IPS-NIHi11 (cell line): ENCODE measurements at places on chromosomes 2 and 18.

DNA sequence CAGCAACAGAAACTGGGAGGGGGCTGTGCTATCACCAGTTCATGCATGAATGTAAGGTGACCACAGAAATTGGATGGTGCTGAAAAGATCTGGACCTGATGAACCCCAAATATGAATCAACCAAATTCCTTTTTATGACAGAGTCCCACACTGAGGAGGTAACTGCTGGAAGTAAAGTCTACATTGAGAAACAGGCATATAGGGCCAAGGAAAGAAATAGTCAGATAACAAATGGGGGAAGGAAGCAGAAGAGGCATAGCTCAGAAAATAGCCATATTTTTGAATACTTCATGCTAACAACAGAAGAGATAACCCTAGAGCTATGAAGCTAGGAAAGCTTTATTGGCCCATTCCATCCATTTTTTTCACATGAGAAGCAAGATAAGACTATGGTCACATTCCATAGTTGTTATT lies 25.8 kb downstream of the ZC3H6 start:
- DNase-seq, result no peak

- DNase-seq, result no peak
Measured at GRCh38 chr18:55396267-55396905, 191.6 kb downstream of the TCF4 start.

- DNase-seq, result no peak
Measured at GRCh38 chr18:47250391-47251046, 941 bp downstream of the SKOR2 start.

DNA sequence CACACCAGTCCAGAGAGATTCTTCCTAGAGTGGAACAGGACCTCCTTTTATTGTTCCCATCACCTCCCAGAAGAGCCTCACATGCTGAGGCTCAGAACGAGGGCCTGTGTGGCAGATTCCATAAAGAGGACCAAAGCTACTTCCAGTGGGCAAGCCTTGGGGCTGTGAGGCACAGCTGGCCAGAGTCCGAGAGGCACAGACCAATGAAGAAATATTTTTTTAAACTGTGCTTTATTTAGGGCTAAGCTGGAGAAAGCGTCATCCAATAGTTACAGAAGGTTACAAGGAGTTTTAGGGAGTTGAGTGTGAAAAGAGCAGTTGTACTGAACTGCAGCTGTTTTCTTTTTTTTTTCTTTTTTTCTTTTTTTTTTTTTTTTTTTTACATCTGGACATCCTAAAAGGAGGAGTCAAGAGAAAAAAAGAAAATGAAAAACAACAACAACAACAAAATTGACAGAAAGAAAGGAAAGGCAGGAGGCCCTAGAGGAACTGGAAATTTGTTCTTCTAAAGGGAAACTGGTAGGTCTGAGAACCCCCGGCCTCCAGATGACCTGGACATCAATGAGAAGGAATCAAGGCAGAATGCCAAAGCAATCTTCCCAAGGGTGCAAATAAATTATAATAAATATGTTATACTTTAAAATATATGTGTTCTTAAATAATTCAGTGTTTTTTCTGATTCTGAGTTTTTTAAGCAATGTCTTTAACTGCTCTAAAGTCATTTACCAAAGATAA lies 322.6 kb downstream of the CELF4 start:
- DNase-seq, result no peak

GRCh38 chr2:111659361-111660333 lies 224.3 kb downstream of the ANAPC1 start:
- DNase-seq, result peak; percentile 85

GRCh38 chr2:42493468-42494354 lies at the start of gene KCNG3:
KCNG3 (minus strand) TSS chr2:42493982; CDS start chr2:42493501, 481 bp downstream.
- peak; percentile 90 for DNase-seq

GRCh38 chr2:70024284-70024683 lies 62.9 kb upstream of the ASPRV1 start:
- peak; percentile 51 for DNase-seq

- DNase-seq, result no peak
Measured at GRCh38 chr2:222080141-222080540, 218.7 kb downstream of the PAX3 start.

DNA sequence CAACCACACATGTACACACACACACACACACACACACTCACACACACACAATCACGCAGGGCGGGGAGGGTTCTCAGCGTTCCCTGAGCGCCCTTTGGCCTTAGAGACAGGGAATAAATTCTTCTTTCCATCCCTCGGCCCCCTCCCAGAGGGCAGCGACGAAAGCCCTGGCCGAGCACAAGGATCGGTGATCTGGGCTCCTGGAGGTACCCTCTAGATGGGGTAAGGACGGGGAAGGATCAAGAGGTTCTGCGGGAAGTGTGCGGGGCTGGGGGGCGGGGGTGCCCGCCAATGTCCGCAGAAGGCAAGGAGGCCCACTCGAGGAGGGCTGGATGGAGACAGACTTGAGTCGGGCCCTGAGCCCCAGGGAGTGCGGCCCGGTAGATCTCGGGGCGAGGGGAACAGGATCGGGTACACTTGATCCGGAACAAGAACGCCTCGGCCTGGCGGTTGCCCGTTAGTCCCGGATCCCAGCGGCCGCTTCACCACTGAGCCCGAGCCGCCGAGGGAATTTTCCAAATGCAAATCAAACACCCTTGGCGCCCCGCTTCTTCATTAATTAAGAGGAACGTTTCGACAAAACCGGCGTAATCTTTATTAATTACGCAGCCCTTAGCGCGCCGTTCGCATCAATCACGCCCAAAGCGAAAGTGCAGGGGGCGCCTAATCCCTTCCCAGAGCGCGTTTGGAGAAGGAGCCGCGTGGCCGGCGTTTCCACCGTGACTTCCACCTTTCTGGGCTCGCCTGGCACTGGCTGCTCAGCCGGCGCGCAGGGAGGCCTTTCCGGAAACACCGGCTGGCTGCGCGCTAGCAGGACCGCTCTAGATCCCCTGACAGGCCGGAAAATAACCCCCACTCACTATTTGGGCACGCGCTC lies 7.0 kb upstream of the PAX3 start:
- no peak for DNase-seq

- no peak for DNase-seq
Measured at GRCh38 chr2:203018181-203018580, 3.5 kb downstream of the NBEAL1 start.

DNA sequence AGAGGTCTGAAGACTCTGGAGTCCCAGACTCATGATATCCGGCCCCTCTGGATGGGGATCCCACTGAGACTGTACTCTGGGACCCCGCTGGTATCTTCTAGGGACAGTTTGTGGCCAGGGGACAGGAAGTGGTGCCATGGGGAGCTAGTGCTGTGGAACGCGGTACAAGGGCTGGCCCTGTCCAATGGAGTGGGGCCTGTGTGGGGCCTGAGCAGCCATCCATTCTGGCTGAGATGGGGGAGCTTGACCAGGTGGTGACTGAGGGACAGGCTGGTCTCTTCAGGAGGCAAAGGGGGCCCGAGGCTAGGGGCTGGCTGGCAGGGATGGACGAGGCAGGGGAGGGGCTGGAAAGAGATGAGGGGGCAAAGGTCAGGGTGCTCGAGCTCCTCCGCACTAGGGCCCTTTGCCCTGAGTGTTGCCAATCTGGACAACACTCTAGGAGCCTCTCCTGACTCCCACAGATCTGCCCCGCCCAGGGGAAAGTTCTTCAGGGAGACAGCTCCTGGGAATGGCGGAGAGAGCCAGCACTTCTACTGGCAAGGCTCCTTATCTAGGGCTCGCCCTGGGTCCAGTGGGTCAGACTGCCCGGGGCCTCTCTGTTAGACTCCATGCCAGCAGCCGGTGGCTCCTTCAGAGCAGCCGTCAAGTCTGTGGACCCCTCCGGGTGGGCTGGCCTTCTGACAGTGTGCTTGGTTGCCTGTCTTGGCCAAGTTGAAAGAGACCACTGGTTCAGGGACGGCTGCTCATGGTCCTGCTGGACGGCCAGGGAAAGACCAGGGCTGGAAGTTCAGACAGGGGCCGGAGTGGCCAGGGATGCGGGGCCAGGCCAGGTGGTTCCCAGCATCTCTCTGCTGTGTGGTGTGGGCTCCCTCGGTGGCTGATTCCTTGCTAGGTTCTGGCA lies 12.3 kb downstream of the MALL start:
- DNase-seq, result no peak

DNA sequence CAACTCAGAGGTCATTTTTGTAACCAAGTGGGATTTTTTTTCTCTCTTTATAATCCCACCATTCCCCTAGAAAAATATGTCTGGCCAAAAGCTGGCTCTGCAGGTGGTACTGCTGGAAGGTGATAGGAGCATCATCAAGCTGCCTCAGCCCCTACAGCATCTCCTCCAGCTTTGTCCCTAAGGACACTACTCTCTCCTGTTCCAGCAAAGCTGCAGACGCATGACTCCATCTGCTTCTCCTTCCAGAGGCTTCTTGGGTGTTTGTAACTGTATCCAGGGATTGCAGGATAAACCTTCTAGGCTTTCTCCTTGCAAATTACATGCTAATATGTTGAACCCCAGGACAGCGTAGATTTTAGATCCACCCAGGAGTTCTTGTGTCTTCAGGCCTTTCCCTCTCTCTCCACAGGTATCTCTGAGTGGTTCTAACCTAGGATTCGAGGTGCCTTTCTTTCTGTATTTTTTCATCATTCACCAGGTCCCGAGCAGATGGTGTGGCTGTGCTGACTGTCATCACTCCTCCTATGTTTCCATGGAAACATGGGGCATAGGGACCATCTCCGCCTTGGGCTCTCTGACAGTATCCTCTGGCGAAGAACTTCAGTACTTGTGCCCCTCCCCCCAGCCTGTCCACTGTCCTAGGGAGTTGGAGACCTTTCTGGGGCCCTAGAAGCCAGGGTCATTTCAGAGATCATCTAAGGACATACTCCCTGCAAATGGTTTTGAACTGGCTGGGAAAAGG lies 34.3 kb downstream of the AFF3 start:
- DNase-seq, result no peak

DNA sequence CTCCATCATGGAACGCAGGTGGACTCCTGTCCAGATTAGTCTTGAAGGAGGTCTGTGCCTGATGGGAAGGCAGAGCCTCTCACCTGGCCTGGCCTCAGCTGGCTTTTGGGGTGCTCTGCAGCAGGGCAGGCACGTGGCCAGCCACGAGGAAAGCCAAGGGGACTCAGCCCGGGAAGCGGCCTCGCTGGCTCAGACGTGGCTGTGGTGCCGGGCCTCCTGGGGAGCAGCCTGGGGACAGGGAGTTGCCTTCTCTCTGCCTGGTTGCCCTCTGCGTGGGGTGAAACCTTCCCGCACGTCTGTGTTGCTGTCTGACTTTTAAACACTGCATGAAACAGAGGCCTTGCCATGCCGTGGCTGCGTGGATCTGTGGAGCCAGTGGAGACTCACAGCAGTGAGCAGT lies 45.0 kb downstream of the RTP5 start:
- no peak for DNase-seq

GRCh38 chr18:74562131-74562730 lies 27.9 kb downstream of the CNDP1 start:
- no peak for DNase-seq

DNA sequence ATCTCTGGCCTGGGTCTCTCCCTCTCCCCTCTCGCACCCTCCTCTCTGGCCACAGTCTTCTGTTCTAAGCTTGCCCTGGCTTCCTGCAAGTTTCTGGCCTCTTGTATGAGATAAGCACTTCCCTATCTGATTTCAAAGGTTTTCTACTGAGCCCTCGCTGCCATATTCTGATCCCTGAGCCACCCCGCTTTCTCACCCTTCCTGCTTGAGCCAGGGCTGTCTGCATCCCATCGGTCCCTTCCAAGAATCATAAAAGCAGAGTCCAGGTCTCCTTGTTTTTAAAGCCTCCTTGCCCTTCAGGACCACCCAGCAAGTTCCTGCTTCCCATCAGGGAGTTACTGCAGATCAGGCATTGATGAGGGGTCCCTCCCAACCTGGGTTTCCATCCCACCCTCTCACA lies 110.2 kb downstream of the PRKCE start:
- no peak for DNase-seq

DNA sequence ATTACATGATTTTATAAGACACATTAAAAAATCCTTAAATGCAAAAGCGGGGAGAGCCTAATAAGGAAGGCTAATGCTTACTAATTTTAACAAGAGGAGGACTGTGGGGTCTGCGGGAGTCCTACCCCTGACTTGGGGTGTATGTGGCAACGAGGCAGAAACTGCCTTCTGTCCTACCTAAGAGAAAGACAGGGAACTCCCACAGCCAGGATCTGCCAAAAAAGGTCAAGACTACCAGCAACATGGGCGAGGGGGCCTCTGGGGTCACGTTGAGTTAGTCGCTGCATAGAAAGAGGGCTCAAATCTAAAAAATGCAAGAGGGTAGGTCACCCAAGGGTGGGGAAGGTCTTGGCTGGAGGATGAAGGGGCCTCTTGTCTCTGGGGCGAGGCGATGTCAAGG lies 529 bp upstream of the AMER3 start:
- no peak for DNase-seq

DNA sequence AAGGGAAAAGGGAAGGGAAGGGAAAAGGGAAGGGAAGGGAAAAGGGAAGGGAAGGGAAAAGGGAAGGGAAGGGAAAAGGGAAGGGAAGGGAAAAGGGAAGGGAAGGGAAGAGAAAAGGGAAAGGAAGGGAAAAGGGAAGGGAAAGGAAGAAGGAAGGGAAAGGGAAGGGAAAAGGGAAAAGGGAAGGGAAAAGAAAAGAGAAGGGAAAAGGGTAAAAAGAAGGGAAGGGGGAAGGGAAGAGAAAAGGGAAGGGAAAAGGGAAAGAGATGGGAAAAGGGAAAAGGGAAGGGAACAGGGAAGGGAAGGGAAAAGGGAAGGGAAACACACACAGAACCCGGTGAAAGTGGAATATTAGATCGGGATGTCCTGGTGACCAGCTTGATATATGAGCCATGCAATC lies 40.8 kb downstream of the EIPR1 start:
- DNase-seq, result no peak

- DNase-seq, result peak; percentile 59
Measured at GRCh38 chr2:217836901-217837491, 165.8 kb downstream of the TNS1 start.

DNA sequence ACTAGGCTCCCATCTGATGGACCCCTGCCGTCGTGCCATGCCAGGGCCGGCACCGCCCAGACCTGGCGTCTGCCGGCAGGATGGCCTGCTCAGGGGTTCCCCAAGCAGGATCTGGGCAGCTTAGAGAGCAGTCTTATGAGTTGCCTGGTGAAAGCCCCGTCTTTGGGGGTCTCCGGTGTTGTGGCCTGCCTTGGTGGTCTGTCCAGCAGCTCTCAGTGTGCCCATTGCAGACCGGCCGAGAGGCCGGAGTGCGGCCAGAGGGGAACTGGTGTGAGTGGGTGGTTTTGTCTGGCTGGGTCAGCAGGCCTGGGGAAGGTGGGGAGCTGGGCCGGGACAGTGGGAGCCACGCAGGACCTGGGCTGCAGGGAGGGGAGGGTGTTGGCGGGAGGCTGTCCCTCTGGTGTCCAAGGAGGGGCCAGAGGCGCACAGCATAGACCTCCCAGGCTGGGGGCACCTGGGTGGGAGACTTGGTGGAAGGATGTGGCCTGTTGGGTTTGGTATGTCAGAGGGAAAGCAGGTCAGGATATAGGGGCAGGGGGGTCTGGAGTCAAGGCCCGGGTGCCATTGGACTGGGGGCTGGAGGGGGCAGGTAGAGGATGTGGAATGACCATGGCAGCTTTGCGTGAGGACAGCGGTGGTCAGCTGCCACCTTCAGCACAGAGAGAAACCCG lies 16.5 kb downstream of the GPC1 start:
- DNase-seq, result no peak
